ENCODE measurements at places on chromosomes 12 and 14.
A peak's percentile ranks its signal among the peaks of the same experiment; 100 is the strongest.

DNA sequence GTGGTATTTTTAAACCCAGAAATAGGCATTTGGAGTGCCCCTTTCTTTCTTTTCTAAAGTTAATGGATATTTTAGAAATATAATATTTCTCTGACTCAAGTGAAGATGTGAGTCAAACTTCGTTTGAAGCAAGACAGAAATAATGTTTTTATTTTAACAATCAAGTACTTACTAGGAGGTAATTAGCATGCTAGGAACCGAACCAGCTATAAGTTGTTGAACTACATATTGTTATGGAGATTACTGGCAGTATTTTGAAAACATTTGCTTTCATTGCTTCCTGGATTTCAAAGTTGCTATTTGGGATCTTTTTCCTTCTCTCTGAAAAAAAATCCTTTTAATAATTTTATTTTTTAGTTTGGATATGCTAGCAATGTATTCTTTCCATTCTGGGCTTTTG, 225.2 kb downstream of the NEDD1 start:
- no peak for DNase-seq

GRCh38 chr14:90785471-90785870, 30.8 kb downstream of the TTC7B start:
- DNase-seq = no peak

GRCh38 chr14:46581036-46581671, 70.4 kb downstream of the RPL10L start:
- DNase-seq = no peak

DNA sequence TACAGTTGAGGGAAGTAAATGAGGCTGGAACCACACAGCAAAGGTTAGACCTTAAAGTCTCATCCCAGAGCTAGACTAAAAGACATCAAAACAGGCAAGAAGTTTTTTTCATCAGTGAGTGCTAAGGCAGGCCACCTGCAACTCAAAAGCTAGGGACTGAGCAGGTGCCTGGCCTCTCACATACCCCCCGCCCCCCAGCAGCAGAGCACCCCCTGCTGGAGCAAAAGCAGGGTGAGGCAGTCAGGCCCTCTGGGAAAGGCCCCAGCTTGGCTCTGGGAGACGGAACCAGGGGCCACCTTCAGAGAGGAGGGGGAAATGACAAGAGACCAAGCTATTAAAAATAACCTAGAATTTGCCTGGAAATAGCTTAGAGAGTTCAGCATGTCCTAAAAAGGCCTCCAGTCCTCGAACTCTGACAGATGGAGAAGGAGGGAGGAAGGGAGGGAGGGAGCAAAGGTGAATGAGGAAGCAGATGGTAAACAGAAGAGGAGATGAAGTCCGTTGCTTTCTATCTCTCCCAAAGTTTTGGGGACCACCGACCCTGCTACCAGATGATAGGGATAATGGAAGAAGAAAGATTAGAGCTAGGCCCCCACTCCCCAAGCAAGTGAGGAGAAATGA, 1.8 kb downstream of the ITGA7 start:
- no peak for DNase-seq

DNA sequence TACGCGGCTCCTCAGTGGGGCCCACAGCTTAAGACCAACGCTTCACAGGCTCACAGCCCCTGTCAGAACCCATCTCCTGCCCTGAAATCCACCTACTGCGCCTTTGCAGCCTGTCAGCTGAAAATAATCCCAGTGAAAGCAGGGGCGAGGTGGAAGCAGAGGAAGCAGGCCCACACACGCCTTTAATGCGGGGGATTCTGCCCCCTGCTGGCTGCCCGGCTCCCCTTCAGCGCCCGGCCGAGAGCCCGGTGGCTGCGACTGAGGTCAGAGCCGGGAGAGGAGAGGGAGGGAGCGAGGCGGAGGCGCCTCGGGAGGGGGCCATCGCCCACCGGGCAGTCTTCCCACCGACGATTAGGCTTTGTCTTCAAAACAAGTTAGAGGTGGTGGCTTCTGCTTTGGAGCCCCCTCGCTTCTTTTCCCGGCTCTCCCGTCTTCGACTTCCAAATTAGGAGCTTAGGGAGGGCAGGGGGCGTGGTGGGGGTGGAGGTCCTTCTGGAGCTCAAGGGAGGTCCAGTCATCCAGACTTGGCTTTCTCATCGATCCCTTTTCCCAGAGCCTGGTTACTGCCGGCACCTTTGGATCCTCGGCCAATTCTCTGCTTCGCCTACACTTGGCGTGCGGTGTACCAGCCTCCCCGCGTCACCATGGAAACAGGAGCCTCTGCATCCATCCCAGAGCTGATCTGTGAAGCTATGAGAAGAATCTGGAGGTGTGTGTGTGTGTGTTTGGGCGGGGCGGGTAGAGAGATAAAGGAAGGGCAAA, 25.2 kb upstream of the RND1 start:
- peak; percentile 41 for DNase-seq

DNA sequence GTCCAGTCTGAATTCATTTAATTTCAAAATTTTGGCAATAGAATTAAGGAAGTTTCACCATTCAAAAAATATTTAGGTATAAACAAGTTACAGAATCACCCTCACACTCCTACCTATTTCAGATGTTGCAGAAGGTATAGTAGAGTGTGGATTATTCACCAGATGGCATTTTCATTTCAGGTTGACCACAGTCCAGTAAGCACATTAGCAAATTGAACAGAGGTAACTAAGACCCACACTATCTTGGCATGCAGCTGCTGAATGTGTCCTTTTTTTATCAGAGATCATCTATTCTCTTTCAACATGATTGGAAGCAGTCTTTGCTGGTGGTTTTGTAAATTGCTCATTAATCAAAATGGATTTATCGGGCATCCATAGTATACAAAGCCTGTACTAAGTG, 151.8 kb upstream of the GARIN6 start:
- DNase-seq = no peak

DNA sequence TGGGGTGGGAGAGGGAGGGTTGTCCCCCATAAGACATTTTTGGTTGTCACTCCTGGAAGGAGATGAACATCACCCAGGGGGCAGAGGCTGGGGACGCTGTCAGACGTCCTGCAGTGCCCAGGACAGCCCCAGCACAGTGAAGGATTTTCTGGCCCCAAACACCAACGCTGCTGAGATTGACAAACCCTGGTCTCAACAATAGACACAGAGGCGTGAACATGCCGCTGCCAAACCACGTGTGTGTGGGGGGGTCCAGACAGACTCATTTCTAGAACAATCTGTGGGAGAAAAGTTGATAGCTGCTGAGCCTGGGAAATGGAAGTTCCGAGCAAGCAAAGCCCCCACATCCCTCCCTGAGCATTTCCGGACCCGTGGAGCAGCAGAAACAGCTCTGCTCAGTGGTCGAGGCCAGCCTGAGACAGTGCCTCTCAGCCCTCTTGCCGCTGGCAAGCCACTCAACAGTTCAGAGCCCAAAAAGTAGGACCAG, 43.8 kb upstream of the CLMN start:
- no peak for DNase-seq

- no peak for DNase-seq
These were observed 36.1 kb upstream of the HIGD1C start for GRCh38 chr12:50916292-50916691.

DNA sequence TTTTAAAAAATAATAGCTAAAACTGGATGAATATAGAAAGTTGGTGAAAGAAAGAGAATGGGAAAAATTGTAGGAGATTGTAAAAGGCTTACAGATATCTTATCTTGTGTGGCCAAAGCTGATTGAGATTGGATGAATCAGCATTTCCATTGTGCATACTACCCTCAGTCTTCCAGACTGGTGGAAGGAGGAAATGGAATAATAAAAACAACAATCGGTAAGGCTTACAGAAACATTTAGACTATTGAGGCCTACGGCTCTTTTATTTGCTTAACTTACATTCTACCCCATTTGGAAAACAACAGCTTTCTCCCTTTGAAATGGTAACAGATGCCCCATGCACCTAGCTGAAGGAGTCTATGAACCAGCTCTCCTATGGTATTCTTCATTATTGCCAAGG, 129.8 kb downstream of the PTPRB start:
- no peak for DNase-seq

- no peak for DNase-seq
These were observed 1838.6 kb upstream of the SEL1L start for GRCh38 chr14:83372271-83372670.

DNA sequence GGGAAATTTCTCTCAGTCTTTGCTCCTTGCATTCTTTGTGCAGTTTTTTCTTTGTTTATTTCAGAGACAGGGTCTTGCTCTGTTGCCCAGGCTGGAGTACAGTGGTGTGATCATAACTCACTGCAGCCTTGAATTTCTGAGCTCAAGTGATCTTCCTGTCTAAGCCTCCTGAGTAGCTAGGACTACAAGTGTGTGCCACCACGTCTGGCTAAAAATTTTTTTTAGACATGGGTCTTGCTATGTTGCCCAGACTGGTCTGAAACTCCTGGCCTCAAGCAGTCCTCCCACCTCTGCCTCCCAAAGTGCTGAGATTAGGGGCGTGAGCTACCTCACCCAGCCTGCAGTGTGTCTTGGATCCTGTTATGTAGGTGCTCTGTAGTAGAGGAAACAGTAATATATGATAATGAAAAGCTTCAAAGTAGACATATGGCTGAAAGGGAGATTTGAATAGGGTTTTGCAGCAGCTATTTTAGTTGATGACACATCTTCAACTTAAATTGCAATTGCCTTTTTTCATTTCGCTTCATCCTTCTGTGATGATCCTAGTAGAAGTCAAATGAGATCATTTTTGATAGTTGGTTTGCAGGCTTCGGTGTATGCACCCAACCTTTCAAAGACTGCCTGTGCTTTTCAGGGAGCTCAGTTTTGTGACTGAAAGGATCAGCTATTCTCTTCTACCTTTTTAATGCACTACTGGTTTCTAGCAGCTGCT, 75.4 kb downstream of the FUT8 start:
- no peak for DNase-seq

GRCh38 chr12:12797794-12798152, 12.3 kb downstream of the APOLD1 start:
- no peak for DNase-seq

DNA sequence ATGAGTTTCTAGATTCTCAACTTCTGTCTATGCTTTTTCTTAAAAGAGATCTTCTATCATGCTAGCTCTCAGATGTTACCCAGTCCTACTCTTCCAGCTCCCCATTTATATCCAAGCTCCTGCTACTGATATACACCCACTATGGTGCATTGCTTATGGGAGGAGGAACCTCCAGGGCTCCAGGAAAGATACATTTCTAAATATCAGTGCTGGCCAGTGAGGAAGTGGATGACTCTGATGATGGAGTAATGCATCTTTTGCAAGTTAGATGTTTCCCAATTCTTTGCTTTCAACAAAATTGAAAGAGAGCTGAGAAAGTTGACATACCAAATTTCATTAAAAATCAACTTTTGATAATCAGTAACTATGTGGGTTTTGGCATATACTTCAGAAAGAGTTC, 105.7 kb upstream of the RESF1 start:
- DNase-seq = no peak

DNA sequence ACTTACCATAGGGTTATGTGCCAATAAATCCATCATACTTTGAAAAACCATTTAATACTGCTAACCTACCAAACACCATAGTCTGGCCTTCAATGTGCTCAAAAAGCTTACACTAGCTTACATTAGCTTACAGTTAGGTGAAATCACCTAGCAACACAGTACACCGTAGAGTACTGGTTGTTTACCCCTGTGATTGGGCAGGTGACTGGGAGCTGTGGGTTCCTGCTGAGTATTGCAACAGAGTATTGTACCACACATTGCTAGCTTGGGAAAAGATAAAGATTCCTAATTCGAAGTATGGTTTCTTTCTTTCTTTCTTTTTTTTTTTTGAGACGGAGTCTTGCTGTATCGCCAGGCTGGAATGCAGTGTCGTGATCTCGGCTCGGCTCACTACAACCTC, 5.6 kb downstream of the ATP5MC2 start:
- no peak for DNase-seq

GRCh38 chr14:92471919-92472318, 41.7 kb upstream of the RIN3 start:
- DNase-seq = peak; percentile 90

- DNase-seq = no peak
These were observed 21.2 kb downstream of the ZFP36L1 start for GRCh38 chr14:68771631-68772030.

DNA sequence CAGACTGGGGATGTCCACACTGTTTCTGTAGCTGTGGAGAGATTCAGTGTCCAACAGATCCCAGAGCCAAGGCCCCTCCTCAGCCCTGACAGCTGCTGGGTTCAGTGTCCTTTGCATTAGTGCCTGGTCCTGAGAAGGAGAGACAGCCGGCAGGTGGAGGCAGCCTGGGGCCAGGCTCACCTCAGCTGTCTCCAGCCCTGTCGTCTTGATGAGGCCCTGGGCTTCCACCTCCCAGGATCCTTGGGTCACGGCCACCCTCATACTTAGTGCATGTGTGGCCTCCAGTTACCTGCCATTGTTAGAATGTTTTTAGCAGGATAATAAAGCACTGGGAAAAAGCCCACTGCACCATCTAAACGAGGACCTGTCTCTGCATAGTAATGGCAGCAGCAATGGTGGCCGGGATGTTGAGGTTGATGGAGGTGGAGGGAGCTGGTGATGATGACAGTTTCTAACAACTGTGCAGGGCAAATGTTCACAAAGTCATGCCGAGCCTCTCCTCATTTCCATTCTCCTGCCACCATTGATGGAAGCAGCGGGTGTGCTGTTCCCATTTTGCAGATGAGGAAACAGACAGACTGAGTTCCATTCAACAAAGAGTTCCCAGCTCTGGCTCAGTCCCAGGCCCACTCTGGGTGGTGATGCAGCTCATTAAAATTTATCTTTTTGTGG, 17.7 kb downstream of the ASB2 start:
- no peak for DNase-seq

DNA sequence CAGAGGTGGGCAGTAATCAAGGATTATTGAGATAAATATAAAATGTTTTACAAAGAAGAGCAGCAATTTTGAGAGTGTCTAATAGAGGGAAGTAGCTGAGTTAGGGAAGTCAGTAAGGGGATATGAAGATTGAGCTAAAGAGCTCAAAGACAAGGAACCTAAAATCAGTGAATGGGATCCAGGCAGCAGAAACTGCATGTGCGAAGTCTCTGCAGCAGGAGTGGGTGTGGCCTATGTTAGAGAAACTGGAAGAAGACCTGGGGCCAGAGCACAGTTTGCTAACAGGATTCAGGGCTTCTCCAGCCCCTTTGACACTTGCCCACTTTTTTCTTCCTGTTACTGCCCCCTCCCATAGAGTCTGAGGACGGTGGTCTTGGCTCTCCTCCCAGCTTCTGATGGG, 36.3 kb upstream of the PLXNC1 start:
- no peak for DNase-seq

GRCh38 chr12:85740186-85740585, 96.0 kb downstream of the RASSF9 start:
- no peak for DNase-seq

Measured in PC-9 (cell line).